ENCODE measurements at places on chromosomes 1 and 21.

DNA sequence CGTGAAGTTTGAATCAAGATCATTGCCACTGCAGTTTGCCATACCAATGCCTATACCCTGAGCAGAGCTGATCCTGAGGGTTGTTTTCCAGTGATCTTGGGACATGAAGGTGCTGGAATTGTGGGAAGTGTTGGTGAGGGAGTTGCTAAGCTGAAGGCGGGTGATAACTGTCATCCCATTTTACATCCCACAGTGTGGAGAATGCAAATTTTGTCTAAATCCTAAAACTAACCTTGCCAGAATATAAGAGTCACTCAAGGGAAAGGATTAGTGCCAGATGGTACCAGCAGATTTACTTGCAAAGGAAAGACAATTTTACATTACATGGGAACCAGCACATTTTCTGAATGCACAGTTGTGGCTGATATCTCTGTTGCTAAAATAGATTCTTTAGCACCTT, 78.6 kb downstream of the FMN2 start:
- DNase-seq = no peak

DNA sequence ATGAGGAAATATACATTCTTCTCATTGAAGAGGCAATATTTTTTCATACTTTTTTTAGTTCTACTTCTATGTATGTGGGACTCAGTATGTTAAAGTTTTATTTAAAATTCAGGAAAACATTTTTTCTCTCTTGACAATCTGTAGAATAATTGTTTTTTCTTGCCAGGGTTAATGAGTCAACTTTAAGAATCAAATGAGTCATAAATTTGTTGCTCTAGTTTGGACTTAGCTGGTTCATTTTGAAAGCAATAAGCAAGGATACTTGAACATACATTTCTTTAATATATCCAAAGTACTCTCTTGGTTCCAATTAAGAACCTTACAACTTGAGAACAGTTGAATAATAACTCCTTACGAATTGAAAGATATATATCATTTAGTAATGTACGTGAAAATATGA, 1145.3 kb upstream of the B3GALT2 start:
- no peak for DNase-seq

GRCh38 chr1:7971024-7971423, 9.5 kb downstream of the PARK7 start:
- DNase-seq = no peak

- no peak for DNase-seq
These were observed 2.5 kb downstream of the KRTAP10-4 start for GRCh38 chr21:44576025-44576420.

- no peak for DNase-seq
These were observed 196.3 kb upstream of the SPAG17 start for GRCh38 chr1:118381197-118381869.

DNA sequence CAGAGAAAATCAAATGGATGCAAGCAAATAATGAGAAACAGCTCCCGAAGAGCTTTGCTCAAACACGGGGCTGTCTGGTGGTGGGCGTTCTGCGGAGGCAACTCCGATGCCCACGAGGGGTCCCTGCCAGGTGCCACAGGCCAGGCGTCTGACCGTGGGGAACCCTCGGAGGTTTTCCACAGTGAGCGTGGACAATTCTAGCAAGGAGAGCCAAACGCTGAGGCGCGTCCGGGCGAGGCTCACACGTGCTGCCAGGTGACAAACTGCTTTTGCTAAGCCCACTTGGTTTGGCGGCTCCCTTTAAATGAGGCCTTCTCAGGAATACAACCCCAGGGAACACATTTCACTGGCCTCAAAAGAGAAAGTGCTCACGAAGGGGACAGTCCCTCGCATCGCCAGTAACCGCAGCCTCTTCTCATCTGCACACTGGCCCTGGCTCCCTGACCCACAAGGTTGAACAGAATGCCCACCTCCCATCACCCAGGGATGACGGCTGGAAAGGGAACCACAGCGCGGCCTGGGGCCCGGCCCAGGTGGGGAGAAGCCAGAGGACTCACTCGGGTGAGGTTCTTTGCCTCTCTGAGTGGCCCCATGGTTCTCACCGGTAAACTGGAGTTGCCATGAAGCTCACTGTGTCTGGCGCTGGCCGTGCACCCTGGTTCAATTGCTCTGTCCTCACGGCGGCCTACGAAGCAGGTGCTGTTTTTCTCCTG, 97.4 kb downstream of the PRDM16 start:
- DNase-seq = no peak

DNA sequence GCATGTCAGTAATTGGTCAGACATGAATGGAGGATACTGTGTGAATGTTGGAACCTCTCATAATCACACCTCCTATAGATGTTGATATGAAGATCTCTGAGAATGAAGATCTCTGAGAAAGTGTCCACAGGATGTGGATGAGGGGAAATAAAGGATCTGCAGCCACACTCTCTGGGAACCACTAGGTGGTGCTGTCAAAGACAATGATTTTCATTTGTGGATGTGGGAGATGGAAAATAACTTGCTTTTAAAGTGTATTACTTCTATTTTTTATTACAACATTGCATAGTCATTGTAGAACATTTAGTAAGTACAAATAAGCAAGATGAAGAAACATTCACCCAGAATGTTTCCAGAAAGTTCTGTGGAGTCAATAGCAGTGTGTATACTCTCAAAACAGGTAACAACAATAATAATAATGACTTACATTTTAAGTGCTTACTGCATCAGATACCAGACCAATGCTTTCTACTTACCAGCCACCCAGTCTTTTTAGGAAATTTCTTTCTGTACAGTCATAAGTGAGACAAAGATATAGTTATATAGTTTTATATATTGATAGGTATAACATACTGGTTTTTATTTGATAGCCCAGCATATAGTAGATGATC, 128.2 kb downstream of the ATG4C start:
- DNase-seq = no peak

GRCh38 chr1:66371233-66372005, 162.5 kb upstream of the SGIP1 start:
- DNase-seq = peak; percentile 35

- DNase-seq = no peak
These were observed 10.2 kb downstream of the USP24 start for GRCh38 chr1:55204997-55205396.

- DNase-seq = no peak
These were observed 64.6 kb upstream of the FMN2 start for GRCh38 chr1:240027059-240027462.

- DNase-seq = peak; percentile 88
These were observed 20.5 kb downstream of the HIVEP3 start for GRCh38 chr1:41898191-41898713.

DNA sequence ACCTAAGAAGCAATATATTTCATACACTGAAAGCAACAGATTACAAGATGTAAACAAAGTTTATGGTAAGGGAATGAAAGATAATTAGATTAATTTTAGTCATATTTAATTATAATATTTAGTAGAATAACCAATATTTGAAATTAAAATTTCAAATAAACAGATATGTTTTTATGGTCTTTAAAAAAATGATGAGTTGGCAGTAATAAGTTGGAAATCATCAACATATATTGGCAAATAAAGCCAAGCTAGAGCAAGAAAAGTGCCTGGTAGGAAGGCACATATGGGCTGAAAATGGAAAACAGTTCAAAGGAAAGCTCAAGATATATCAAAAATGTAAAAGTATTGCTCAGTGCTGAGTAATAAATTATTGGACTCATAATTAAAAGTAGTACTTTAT, 1274.0 kb downstream of the AMY1C start:
- DNase-seq = no peak

GRCh38 chr1:198500096-198500495, 40.4 kb downstream of the ATP6V1G3 start:
- DNase-seq = no peak

DNA sequence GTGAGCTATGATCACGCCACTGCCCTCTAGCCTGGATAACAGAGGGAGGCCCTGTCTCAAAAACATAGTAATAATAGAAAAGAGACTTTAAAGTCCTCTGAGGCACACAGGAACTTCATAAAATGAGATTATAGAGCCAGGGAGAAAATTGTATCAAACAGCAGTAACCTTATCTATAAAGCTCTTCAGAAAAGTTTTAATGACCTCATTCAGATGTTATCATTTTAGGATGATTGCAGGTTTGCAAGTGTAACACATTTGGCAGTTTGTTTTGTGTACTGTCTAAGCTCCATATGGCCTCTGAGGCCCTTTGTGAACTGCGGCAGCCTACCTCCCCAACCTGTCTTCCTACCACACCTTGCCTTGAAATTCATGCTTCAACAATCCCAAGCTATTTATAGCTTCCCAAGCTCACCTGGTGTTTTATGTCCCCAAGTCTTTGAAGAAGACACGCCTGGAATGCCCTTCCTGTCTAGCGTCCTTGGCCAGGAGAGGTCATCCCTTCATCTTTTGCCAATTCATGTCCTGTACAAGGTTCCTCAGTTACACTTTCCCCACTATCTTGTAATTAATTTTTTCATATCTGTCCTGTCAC, 8.5 kb upstream of the AKNAD1 start:
- no peak for DNase-seq

DNA sequence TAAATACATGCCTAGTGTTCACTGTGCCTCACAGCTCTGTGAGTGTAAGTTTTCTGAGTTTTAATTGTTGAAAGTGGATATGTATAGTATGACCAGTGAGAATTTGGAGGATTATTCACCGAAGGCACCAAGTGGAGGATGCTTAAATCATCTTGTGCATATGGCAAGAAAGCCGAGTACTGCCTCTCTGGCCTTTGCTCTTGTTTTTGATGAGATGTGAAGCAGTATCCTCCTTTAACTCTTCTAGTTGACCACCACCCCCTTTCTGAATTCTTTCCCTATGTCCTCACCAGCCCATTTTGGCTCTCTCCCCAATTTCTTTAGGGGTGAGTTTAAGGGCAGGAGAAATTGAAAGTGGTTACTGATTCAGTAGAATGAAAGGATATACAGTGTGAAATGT, 130.4 kb downstream of the SYT2 start:
- no peak for DNase-seq

- DNase-seq = no peak
These were observed 116.9 kb downstream of the TGFBR3 start for GRCh38 chr1:91768786-91769725.

DNA sequence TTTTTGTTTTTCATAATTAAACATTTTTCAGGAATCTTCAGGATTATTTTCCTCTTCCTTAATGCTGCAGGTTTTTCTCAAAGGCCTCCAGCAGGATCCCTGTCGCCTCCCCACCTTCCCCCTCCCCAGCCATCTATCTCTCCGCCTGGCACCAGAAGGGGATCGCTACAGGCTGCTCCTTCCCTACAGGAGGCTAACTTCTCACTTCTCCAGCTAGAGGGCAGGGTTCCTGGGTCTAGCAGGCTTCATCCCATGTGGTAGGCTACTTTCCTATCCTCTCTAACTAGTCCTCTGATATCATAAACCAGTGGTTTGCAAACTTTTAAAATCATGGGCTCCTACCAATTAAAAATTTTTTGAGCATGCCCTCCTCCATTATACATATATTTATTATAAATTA, 104.1 kb downstream of the KCNN3 start:
- DNase-seq = peak; percentile 26

- no peak for DNase-seq
These were observed 7.2 kb upstream of the EPS15 start for GRCh38 chr1:51526248-51526647.

DNA sequence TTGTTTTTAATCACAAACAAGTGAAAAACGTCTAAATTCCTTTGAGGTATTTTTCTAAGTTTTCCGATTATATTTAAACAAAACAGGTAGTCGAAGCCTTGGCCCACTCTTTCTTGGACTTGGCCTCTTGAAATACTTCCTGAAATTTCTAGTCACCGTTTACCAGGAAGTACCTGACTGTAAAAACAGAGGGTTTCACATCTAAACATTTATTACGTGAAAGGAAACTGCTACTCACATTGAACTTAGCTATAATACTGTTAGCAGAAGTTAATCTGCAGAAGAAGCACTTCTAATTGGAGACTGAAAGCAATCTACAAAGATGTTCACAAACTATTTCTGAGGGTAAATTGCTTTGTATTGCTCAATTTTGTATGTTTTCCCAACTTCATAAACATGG, 526.0 kb upstream of the ADGRL4 start:
- DNase-seq = no peak

GRCh38 chr1:244636488-244637259, 16.3 kb upstream of the DESI2 start:
- DNase-seq = no peak

DNA sequence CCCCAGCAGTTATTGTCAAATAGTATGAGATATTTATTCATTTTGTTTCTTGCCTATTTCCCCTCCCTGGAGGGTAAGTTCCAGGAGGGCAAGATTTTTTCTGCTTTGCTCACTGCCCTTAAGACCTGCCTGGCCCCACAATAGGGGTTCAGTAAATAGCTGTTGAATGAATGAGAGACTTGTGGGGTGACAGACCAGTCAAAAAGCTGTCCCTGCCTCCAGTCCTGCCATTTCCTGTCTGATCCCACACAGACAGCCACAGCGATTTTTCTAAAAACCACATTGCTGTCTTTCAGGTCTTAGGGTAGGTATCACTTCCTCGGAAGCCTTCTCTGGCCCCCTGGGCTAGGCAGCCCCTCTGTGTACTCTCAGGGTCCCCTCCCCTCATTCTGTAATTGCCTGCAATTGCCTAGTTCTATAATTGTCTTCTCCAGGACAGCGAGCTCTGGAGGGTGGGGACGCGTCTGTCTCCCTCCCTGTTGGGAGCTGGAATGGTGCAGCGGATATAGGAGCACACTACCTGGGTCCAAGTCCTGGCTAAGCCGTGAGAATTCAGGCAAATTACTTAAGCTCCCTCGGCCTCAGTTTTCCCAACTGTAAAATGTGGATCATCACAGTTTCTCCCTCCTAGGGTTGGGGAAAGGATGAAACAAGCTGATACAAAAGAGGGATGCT, 1.8 kb upstream of the EXTL1 start:
- DNase-seq = no peak

DNA sequence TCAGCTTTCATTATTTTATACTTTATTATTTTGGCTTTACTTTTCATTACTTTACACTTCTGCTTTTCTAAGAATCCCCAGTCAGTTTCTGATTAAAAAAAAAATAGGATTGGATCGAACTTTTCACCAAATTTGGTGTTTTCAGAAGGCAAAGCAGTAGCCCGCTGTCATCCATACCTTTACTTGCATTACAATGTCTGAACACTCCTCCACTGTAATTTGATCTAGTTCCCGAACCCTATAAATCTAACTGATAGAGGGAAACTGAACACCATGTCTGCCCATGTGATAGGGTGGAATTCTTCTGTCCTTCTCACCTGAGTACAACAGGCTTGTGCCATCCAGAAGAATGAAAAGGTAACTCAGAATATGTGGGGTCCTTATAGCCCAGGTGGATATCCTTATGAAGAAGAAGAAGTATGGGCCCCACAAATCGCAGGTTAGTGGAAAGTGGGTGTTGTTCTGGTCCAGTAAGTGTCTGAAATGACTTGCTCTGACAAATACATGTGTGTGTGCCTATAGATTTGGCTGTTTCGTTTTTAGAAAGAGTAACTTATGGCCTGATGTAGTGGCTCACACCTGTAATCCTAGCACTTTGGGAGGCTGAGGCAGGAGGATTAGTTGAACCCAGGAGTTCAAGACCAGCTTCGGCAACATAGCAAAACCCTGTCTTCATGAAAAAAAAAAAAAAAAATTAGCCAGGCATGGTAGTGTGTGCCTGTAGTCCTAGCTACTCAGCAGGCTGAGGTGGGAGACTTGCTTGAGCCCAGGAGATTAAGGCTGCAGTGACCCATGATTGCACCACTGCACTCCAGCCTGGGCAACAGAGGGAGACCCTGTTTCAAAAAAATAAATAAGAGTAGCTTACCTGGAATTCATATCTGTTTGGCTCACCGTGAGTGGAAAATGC, 26.6 kb upstream of the CDC14A start:
- no peak for DNase-seq

- no peak for DNase-seq
These were observed 8.8 kb upstream of the TENT5B start for GRCh38 chr1:27021354-27022031.
